Stimulated activated CD4-positive, alpha-beta T cell treated with anti-CD3 and anti-CD28 coated beads, Interleukin-15, amount 100 ng/mL, for 24 hours (primary cell): ENCODE measurements at places on chromosomes 1 and 21.

DNA sequence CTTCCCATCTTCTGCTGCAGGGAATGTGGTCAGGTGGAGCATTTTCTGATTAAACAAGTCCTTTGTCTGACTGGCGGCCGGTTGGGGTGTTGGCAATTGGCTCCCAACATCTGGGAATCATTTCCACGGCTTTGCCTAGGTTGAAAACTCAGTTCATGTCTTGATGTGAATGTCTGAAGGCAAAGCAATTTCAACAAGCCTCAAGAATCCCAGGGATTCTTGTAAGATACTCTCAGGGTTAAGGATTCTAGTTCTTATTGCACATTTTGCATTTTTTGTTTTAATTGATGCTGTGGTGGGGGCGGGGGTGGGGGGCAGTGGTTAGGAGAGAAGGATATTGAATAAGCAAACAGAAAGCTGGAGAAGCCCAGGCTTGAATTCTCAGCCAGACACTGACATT lies 273.9 kb downstream of the KIF26B start:
- no peak for DNase-seq

GRCh38 chr21:43585924-43586413 lies 73.3 kb downstream of the HSF2BP start:
- DNase-seq = no peak

DNA sequence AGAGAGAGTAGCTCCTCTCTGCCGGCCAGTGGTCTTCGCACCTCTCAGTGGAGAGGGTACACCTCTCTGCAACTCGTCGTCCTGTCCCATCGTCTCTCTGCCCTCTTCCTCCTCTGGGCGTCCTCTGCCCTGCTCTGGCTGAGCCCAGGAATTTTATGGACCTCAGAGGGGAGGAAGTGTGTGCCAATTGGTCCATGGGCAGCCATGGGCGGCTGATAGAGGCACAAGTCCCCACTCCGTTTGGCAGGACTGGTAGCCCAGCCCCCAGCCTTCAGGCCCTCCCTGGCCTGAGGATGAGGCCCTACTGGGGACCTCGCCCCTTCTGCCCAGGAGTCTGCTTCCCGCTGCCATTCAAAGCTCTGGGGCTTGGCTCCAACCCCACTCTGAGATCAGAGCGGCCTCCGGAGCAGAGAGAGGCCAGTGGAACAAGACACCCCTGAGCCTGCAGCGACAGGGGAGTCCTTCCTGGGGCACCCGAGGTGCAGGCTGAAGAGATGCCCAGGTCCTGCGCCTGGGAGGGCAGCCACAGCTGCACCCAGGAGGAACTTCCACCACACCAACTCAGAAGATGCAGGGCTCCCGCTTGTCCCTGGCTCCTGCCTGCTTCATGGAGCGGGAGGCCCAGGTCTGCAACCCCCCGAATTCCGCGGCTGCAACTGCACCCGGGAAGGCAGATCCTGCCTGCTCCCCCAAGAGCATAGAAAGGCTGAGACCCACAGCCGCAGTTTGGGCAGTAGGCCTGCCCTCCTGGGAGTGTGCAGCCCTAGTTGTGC lies 659.9 kb downstream of the KCNT2 start:
- DNase-seq = no peak

GRCh38 chr1:54658164-54658913 lies 16.8 kb downstream of the MROH7 start:
- DNase-seq = no peak

DNA sequence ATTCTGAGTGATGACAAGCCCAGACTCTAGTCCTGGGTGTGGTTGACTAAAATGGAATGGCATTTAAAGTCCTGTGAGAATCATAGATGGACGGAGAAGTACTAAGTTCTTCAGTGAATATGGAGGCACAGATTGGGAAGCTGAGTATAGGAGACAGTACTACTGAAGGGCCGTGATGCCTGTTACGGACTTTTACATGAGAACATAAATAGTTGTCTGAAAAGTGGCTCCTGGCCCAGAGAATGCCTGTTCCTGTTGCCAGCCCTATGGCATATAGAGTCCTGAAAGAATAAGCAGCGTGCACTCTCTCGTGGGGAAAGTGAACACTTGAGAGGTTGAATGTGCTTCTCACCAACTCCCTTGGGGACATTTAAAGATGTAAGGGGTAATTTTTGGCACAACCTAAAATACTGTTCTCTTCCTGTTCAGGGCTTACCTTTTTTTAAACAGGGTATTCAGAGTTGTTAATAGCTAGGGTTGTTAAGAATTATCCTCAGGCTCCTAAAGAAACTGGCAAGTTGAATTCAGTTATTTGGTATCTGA lies 20.4 kb downstream of the CCT8 start:
- no peak for DNase-seq

DNA sequence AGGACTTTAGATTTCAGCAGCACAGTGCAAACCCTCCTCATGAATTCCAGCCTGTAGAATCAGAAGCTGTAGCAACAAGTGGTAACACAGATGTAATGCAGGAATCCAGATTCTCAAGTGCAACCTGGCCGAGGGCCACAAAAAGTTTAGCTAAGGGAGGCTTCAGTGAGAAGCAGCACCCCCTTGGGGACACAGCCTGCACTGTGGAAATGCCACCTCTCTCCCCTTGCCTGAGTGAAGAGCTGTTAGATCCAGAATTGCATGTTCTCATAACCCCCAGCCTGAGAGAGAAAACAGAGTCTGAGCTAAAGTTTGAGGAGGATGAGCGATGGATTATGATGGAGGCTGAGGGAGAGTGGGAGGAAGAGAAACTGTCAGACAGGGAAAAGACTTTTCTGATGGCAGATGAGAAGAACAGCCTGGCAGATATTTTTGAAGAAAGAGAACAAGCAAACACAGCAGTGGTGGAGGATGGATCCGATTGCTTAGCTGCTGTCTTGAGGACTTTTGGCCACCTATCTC lies 80.5 kb upstream of the BMP8A start:
- DNase-seq = peak; percentile 72

DNA sequence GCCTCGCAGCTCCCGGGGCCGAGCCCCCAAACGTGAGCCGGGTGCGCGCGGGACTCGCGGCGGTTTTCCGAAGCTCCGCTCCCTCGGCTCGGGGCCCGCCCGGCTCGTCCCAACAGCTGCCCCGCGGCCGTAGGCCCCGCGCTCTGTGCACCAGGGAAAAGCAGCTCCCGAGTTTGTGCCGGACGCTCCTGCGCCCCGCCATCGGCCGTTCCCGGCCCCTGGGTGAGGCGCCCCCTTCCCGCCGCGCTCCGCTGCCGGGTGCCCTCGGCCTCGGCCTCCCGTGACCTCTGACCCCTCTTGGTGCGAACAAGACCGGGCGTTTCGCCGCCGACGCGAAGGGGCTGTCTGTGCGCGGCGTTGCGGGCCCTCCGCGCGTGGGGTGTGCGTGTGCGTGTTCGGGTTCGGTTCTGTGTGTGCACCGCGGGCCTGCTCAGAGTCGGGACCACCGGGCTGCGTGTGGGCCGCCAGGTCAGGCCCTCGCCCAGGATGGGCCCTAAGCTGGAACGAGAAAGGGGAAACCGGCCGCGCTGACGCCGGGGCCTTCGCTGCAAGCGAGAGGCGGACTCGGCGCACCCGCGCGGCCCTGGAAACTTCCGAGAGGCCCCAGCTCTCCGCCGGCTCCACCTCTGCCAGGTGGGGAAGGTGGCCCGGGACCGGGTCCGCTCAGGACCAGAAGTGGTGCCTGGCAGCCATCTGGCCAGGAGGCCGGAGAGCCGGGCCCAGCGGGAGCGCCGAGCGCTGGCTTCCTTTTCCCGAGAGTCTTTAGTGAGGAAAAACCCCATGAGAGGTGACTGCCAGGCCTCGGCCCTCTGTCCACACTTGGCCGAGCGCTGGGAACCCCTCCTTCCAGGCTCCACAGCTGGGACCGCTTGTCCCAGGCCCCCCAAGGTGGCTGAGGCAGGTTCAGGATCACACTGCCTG lies 1.9 kb downstream of the PRDM16 start:
- no peak for DNase-seq

DNA sequence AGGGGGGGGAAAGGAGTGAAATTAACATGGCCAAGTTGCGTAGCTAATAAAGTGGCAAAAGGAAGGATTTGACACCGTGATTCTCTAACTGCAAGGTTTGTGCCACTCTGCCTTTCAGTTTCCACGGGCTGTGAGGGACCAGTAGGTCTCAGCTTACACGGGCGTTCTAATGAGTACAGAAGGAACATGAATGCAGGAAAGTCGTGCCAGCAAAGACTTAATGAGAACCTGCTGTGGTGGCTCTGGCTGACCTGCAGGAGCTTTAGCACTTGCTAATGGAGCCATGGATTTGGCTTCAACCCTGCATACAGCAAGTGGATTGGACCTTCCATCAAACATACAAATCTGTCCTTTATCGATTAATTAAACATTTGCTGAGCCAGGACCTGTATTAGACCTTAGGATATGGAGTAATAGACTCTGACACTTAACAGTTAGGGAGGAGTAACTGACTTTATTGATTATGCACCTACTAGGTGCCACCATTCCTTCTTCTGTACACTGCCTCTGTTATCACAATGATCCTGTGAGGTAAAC lies 15.1 kb upstream of the PITHD1 start:
- no peak for DNase-seq

- no peak for DNase-seq
These were observed 13.0 kb downstream of the RGS7 start for GRCh38 chr1:241343956-241344355.

DNA sequence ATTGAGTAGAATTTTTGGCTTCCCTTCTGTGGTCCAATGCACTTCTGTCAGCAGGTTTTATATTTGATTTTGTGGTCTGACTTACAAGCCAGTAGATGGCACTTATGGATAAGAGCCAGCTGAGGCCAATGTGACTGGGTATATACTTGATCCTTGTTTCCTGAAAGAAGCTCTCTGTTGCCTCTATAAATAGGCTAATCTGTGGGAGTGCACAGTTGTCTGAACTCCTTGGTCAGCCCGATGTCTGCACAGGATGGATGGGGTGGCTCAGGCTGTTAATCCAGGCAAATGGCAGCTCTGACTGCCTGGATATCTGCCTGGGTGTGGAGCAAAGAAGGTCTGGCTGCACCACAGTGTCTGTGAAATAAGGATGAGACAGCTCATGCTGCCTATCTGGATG lies 1183.7 kb upstream of the PRMT6 start:
- DNase-seq = no peak

DNA sequence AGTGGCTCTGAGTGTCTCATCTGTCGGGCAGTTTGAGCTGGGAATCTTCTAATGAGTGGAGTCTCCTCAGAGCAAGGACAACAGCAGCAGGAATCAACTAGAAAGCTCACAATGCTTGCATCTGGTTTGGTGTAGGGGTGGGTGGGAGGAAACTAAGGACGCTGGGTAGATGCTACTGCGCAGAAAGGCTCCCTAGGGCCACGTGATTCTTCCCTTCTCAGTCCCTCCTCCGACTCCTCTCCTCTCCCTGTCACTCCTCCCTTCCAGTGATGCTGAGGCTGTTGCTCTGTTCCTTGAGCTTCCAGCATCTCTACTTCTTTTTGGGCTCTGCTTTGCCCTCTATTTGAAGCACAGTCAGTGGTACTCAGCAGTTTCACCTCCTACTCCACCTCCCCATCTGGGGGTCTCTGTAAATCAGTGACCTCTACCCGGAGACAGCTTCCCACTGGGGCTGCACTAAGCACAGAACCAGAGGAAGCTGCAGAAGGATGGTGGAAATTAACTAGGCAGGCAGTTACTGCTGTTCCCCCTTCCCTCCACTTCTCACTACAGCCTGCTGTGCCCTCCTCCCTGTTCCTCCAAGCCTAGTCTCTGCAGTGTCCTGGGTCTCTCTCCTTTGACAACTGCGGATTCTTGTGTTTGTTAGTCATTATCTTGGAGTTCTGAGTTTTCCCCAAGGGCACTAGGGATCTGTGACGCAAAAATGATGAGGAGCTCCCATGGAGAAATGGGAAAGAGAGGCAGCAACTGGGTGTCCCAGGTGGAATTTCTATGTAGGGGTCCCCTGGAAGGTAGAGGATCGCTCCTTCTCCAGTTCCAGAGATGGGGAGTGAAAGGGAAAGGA lies 5.8 kb downstream of the LINGO4 start:
- no peak for DNase-seq

DNA sequence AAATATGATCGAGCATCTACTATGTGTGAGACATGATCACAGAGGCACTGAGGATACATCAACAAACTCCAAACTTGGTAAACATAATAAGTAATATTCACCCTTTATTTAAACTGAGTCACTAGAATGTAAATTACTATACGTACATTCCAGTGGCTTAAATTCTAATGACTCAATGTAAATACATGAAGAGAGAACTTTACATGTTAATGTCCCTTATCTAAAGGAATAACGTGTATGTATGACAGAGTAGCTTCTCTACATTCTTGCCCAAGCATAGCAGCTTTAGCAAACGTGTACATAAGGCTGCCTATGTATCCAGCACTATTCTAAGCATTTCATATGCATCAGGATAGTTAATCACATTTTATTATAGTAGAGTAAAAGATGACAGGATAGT lies 111.8 kb upstream of the CYYR1 start:
- no peak for DNase-seq
